ENCODE measurements at places on chromosomes 3 and 15. TPM values are rescaled to one million over a fixed set of nuclear protein-coding genes. Genes with fewer than 3 reads are reported as not detected.
A peak's percentile ranks its signal among the peaks of the same experiment; 100 is the strongest.

The TADA3 gene
- 73.9 TPM for total RNA-seq

The GTF2A2 gene
- total RNA-seq, result 80.9 TPM

The RAD51 gene
- 20.8 TPM for total RNA-seq

The MESP2 gene
- total RNA-seq, result 2.5 TPM

The PP2D1 gene
- not detected for total RNA-seq

The CHDH gene
- 9.2 TPM for total RNA-seq

GRCh38 chr3:102299125-102299877 lies 135.5 kb upstream of the ZPLD1 start:
- DNase-seq, result no peak

- DNase-seq, result no peak
Observed at GRCh38 chr3:28103861-28104260, 137.6 kb upstream of the CMC1 start.

GRCh38 chr15:41698779-41699178 lies 38.6 kb downstream of the MGA start:
- DNase-seq, result no peak

GRCh38 chr3:188607805-188608315 lies 453.9 kb downstream of the LPP start:
- DNase-seq, result no peak

- no peak for DNase-seq
Observed at GRCh38 chr15:70432924-70433495, 330.3 kb downstream of the UACA start.

GRCh38 chr15:49301562-49301961 lies 121.5 kb upstream of the FGF7 start:
- no peak for DNase-seq

DNA sequence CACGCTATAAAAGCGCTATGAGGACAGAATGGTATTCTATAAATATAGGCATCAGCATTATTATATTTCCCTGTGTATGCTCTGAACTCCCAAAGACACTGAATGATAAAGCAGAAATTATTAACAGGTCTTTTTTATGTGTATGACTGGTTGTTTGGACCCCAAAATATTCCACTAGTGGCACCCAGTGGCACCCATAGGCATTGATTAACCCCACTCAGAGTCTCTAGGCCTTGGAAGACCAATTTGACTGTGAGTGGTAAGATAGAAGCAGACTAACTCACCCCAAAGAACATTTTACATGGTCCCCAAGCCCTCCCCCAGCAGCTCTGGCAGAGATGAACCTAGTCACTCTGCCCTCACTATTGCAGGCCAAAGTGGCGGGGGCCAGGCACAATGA lies 45.4 kb upstream of the UBE2E1 start:
- DNase-seq, result no peak

- DNase-seq, result no peak
Observed at GRCh38 chr15:91552555-91552954, 301.0 kb upstream of the SLCO3A1 start.

GRCh38 chr3:32238453-32239306 lies at the start of gene CMTM8:
Gene CMTM8 (plus strand): TSS chr3:32238680. CDS start chr3:32238973, 293 bp downstream.
- no peak for DNase-seq

GRCh38 chr15:63978511-63979261 lies 67.6 kb downstream of the DAPK2 start:
- DNase-seq, result no peak

- no peak for DNase-seq
Observed at GRCh38 chr3:159082519-159082918, 280.7 kb downstream of the MFSD1 start.

- no peak for DNase-seq
Observed at GRCh38 chr3:20123131-20123652, 62.8 kb downstream of the SGO1 start.

GRCh38 chr3:64058566-64058965 lies 35.3 kb upstream of the PSMD6 start:
- no peak for DNase-seq

DNA sequence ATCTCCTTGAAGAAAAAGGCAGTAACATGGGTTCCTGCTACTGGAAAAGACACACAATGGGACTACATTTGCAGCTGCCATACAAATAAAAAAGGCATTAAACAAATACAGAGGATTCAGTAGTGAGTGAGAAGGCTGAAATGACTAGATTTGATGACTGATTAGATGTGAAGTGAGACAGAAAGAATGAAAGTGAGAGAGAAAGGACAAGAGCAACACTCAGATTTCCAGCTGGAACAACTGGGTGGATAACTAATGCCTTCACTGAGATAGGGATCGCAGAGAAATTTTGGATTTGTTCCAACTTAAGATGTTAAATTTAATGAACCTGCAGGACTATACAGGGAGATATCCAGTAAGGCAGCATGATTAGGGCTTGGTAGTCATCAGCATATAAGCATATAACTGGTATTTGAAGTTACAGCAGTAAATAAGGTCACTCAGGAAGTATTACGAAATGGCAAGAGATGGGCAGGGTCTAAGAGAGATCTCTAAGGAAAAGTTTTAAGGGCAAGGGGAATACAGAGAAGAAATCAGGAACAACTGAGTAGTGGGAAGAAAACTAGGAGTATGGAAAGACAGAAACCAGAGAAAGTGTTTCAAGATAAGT lies 8.2 kb downstream of the OSBPL11 start:
- DNase-seq, result no peak

DNA sequence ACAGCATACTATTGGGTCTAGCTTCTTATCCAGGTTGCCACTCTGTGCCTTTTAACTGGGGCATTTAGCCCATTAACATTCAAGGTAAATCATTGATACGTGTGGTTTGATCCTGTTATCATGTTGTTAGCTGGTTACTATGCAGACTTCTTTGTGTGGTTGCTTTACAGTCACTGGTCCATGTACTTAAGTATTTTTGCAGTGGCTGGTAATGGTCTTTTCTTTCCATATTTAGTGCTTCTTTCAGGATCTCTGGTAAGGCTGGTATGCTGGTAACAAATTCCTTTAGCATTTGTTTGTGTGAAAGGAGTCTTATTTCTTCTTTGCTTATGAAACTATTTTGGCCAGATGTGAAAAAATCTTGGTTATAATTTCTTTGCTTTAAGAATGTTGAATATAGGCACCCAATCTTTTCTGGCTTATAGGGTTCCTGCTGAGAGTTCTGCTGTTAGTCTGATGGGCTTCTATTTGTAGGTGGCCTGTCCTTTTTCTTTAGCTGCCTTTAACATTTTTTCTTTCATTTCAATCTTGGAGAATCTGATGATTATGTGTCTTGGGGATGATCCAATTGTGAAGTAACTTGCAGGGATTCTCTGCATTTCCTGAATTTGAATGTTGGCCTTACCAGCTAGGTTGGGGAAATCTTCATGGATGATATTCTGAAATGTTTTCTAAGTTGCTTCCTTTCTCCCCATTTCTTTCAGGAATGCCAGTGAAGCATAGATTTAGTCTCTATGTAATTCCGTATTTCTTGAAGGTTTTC lies 39.3 kb downstream of the CCR1 start:
- DNase-seq, result peak; percentile 30

DNA sequence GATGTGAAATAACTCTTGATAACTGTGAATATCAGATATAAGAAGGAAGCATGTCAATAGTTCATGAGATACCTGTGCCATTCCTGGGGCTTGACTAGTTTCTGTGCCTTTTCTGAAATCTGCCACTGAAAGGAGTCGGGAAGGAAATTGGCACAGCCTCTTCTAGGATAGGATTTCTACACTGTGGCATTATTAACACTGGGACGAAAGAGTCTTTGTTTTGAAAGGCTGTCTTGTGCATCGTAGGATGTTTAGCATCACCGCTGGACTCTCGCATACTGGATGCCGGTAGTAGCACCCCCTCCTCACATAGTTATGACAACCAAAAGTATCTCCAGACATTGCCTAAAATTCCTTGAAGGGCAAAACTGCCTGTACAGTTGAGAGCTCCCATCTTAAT lies 77.9 kb upstream of the SAMMSON start:
- DNase-seq, result no peak

DNA sequence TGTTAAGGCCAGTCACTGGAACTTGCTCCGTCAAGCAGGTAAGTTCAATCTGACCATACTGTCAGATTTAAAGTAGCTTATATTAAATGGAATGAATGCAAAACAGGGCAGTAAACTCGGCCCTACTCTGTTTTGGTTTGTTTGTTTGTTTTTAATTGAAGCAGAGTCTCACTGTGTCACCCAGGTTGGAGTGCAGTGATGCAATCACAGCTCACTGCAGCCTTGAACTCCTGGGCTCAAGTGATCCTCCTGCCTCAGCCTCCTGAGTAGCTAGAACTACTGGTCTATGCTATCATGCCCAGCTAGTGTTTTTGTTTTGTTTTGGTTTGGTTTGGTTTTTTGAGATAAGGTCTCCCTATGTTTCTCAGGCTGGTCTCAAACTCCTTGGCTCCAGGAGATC lies 305.0 kb downstream of the FEZF2 start:
- DNase-seq, result no peak

DNA sequence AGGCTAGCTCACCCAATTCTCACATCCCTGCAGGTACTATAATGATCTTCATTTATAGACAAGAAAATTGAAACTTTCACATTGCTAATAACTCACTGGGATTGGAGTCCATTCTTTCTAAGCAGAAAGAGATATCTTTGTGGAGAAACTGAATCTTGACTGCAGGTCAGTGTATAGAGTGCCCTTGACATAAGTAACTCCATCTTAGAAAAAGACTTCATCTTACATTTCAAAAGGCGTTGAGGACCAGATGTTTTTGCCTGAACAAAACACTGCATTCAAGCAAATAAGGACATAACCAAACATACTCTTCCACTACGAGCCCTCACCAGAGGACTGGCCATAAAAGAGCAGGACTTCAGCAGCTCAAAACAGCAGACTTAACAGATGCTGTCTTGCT lies 6.8 kb upstream of the CCR3 start:
- DNase-seq, result no peak

- no peak for DNase-seq
Observed at GRCh38 chr3:170426240-170426797, 7.7 kb downstream of the CLDN11 start.
